Mucosa of gallbladder (tissue), 1 donor: ENCODE measurements at places on chromosomes 11 and 22. TPM values are rescaled to one million over a fixed set of nuclear protein-coding genes. Genes with fewer than 3 reads are reported as not detected.

- DNase-seq: no peak
Observed at GRCh38 chr11:104366321-104366734, 202.4 kb upstream of the PDGFD start.

- DNase-seq: no peak
Observed at GRCh38 chr11:21475276-21475675, 717.6 kb upstream of the ANO5 start.

- DNase-seq: no peak
Observed at GRCh38 chr11:109970516-109971183, 122.5 kb upstream of the ZC3H12C start.

The ZNF215 gene
- 1.5 TPM for total RNA-seq

The HORMAD2 gene
- total RNA-seq: not detected

The NXPE1 gene
- total RNA-seq: not detected

The EIF4ENIF1 gene
- total RNA-seq: 24.5 TPM

GRCh38 chr22:26197425-26197824, 28.2 kb downstream of the SEZ6L start:
- DNase-seq: no peak

DNA sequence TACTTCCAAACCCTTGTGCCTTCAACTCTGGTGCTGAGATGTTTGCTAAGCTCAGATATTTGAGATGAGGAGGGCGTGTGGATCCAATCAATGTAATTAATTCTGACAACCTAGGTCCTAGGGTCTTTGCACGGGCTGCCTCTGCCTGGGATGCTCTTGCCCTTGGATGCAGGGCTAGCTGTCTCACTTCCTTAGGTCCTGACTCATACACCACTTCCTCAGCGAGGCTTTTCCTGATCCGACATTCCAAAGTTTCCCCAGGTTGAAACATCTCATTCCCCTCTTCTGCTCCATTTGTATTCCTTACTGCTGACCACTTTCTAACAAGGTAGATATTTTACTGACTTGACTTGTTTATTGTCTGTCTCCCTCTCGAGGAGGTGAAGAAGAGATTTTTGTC, 43.0 kb upstream of the NTM start:
- DNase-seq: no peak

DNA sequence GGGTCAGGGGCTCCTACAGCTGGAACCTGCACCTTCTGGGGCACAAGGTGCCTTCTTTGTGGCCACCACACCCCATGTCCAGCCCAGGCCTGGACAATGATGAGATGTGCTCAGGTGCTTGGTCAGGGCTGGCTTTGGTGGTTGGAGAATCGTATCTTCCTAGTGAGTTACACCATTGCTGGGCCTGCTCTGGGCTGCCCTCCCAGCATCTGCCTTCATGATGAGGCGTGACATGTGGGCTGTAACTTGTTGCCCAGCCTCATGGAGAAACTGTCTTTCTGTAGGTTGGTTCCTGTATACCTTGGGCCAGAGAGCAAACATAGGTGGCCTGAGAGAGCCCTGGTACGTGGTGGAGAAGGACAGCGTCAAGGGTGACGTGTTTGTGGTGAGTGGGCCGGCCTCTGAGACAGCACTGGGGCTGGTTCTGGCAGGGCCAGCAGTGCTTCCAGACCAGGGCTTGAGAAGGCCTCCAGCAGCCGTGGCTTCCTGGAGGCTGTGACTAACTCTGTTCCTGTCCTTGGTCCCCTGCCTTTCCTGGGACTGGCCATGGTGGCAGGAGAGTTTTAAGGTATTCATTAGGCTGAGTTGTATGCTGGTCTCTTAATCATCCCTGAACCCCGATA, 18.1 kb downstream of the TRMU start:
- DNase-seq: no peak

DNA sequence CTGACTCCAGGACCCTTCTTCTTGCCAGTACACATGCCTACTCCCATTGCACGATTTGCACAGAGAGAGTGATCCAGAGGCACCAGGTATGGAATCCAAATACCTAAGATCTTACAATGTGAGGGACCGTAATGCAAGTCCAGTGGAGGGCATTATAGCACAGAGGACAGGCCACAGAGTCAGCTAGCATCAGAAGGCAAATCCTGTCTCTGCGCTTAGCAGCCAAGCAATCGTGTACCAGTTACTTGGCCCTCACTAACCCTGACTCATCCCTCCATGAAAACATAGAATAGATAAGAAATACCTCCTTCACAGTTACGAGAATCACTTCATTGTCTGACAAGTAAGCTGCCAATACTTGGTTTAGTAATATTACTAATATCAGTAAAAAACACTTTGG, 69.7 kb upstream of the SLC6A5 start:
- DNase-seq: no peak

DNA sequence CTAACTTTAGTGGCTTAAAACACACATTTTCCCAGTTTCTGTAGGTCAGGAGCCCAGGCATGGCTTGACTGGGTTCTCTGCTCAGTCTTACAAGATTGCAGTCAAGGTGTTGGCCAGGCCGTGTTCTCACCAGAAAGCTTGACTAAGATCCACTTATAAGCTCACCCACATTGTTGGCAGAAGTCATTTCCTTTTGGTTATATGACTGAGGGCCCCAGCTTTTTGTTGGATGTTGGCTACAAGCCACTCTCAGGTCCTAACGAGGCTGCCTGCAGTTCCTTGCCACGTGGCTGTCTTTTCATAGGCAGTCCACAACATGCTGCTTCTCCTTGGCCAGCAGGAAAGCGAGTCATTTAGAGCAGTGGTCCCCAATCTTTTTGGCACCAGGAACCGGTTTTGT, 79.3 kb upstream of the CRTAM start:
- DNase-seq: no peak

DNA sequence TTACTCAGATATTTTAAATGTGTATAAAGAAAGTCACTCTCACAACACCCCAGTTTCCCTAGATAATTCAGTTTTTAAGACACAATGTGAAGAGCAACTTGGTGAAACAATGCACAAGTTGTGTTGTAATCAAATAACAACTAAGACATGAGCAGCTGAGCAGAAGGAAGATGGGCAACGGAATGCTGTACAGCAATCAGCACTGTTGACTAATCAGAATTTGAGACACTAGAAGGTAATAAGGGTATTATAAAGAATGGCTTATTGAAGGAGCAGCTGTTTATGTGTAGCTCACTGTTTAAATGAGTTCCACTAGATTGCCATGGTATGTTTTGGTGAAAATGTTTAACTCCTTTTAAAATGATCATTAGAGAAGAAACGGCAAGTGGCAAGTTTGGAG, 60.1 kb downstream of the SOX6 start:
- no peak for DNase-seq

The CD6 gene
- 5.3 TPM for total RNA-seq

The TTC36 gene
- 1.2 TPM for total RNA-seq

GRCh38 chr22:39292561-39293074, 26.8 kb downstream of the RPL3 start:
- peak; percentile 94 for DNase-seq

DNA sequence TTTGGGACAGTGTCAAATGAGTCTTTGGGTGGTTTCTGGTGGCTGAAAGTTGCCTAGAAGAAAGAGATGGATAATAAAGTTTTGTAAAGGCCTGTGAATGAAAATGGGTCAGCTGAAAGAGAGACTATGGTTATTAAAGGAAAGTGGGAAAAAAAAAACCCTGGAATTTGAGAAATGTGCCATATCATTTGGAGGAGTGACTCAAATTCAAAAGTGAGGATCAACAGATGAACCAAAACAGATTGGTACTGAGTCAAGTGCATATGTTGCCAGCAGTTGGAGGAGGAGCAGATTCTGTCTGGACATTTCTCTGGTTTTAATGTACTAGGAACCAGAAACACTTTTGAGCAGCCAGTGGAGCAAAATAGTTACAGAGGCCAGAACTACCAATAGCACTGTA, 339.8 kb downstream of the KCNA4 start:
- no peak for DNase-seq

- DNase-seq: no peak
Observed at GRCh38 chr11:107801641-107802040, 56.9 kb downstream of the SLC35F2 start.

- no peak for DNase-seq
Observed at GRCh38 chr11:12356944-12357655, 20.3 kb upstream of the PARVA start.

GRCh38 chr11:11318961-11319360, 34.1 kb downstream of the CSNK2A3 start:
- no peak for DNase-seq

DNA sequence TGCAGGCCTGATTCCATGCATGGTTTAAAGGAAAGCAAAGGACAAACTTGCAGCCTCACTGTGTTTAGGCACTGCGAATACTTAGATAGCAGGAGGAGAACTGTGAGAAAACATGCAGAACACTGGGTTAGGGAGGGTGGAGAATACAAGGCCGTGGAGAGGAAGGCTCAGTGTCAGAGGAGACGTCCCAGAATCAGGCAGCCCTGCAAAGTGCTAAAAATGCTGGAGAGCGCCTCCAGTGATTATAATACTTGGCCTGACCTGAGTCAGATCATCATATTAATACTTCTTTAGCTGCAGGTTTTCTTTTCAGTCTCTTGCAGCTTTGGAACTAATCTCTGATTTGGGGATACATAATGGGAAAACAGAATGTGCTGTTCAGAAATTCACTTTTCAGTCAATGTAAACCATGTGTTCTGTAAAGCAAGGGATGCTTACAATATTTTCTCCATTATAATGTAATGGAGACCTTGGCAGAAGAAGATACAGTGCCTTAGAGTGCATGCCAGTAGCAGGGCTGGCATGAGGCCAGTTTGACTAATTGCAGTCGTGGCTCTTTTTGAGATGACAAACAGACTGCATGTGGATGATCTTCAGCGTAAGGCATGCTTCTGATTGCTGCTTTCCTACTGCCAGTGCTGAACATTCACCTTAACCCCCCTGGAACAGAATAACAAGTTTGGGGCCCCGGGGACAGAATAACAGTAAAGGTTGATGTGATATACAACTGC, 16.8 kb downstream of the EXT2 start:
- DNase-seq: no peak

The TOMM22 gene
- total RNA-seq: 52.7 TPM

GRCh38 chr11:133821776-133822175, 23.5 kb downstream of the SPATA19 start:
- DNase-seq: peak; percentile 56

The C2CD2L gene
- total RNA-seq: 21.9 TPM

- no peak for DNase-seq
Observed at GRCh38 chr22:27424319-27424718, 377.2 kb downstream of the MN1 start.

DNA sequence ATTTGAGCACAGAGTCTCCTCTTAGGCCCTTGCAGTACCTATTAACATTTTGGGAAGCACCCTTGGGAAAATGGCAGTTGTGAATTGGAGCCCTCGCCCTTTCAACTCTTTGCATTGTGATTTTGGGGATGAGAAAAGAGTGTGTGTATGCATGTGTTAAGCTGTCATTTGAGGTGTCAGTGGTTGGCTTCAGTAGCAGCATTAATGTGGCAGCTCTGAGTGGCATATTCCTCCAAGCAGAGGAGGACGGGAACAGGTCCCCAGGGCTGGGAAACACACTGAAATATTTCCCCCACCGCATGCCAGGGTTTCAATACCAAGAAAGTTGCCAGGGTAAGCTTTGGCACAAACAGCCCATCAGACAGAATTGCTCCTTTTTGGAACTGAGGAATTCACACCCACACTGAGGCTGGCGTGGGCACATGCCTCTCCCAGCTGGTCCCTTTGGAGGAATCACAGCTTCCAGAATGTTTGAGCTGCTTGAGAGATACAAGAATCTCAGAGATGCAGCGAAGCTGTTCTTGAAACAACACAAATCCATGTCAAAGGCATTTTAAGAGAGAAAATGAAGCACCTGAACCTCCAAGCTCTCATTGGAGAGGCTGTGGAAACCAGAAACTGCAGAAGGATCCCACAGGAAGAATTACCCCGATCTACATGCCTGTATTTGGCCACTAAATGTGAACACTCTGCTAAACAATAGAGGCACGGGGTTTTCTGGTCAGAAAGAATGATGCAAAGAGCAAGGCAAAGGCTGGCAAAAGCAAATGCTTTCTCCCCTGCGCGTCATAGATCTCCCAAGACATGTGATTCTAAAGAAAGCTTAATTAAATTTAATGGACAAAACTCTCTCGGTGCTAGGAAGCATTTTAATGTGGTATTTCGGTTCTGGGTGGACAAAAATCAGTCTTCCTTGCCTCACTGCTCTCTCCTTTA, 67.2 kb upstream of the RCN1 start:
- DNase-seq: no peak

GRCh38 chr22:32660292-32660691, 141.2 kb upstream of the TIMP3 start:
- peak; percentile 64 for DNase-seq

The ARSA gene
- total RNA-seq: 113 TPM

GRCh38 chr11:129434641-129435498, 59.2 kb downstream of the BARX2 start:
- DNase-seq: no peak

DNA sequence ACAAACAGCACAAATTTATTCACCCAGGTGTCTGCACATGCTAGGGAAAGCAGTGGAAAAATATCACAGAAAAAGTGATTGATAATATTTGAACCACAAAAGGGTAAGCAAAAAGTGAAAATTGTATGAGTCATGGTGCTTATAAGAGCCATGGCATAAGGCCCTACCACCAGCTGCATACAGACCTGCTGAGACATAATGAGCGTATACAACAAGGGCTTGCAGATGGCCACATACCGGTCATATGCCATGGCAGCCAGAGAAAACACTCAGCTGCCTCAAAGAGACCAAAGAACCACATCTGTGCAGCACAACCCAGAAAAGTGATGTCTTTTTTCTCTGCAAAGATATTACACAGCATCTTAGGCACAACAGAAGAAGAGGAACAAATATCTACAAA, 71.4 kb upstream of the OR9G4 start:
- DNase-seq: no peak

DNA sequence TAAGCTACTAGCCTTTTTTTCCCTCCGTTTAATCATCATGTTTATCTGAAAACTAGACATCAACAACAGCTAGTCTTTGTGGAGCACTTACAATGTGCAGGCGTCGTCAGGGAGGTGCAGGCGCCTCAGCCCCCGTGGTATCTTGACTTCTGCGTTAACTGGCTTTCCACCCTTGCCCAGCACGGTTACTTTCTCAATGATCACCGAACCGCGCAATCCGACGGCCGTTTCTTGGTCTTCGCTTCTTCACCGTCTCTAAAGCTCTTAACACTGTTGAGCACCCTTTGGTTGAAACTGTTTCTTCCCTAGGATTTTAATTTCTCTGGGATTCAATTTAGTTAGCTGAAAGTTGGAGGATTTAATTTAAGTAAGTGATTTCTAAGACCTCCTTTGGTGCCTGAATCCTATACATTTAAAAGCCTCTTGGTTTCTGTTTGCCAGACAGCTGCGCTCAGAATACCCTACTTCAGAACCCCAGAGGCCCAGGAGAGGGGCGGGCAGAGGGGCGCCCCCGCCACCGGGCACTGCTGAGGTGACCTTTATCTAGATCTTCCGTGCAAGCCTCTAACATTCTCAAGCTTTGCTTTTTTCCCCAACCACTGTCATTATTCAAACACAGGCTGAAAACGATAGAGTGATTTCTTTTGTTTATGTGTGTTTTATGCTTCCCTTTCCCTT, 18.0 kb upstream of the TMEM218 start:
- DNase-seq: no peak

- DNase-seq: no peak
Observed at GRCh38 chr11:68043349-68044144, 4.7 kb downstream of the TCIRG1 start.
